ENCODE measurements at places on chromosomes 7 and 10.
A peak's percentile ranks its signal among the peaks of the same experiment; 100 is the strongest.

- no peak for DNase-seq
Measured at GRCh38 chr7:86968618-86969017, 90.8 kb downstream of the ELAPOR2 start.

GRCh38 chr10:110824660-110825059, 47.1 kb upstream of the PDCD4 start:
- DNase-seq: no peak

GRCh38 chr7:54879776-54880175, 120.8 kb upstream of the SEC61G start:
- no peak for DNase-seq

DNA sequence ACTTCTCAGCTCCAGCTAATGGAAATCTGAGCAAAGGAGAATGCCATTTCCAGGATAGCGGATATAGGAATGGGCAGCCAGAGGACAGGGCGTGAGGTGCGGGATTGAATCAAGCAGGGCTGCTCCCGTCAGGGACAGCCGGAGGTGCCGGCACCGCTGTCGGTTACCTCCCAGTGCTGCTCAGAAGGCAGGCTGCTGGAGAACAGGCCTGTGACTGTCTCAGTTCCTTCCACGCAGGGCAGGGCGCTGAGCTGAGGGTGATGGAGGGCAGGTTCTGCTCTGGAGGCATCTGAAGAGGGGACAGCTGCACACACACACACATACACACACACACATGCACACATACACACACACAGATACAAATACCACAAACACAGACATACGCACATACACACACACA, 111.1 kb downstream of the DOCK1 start:
- DNase-seq: no peak

DNA sequence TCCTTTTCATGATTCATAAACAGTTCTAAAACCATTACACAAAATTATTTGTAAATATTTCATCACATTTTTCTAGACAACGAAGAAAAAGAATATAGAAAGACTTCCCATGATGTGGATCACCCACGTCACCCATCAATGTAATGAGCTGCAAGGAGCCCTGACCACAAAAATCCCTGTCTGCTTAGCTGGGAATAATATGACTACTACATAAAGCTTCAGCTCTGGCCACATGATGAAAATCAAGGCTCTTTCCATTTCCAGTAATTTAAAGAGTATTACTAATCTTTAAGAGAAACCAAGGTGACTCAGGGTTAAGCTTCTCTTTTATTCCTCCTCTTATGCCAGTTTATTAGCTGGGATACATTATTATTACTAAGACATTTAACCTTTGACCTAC, 180.8 kb upstream of the CACNA2D1 start:
- no peak for DNase-seq

- no peak for DNase-seq
Measured at GRCh38 chr7:114084472-114085312, 165.9 kb upstream of the PPP1R3A start.

DNA sequence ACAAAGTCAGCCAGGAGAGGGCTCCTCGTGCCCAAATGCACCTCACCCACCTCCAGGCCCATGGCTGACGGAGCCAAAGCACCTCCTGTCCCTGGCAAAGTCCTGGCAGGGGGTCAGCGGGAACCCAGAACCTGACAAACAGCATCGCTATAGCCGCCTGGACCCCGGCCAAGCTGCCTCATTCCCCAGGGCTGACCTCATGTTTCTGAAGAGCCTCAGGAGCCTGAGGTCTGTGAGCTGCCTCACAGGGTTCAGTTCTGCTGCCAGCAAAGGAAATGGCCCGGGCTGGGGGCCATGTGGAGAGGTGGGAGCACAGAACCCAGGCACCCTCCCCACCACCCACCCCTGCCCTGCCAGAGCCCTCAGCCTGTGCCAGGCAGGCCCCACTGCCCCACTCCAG, 4.2 kb upstream of the NANOS1 start:
- no peak for DNase-seq

DNA sequence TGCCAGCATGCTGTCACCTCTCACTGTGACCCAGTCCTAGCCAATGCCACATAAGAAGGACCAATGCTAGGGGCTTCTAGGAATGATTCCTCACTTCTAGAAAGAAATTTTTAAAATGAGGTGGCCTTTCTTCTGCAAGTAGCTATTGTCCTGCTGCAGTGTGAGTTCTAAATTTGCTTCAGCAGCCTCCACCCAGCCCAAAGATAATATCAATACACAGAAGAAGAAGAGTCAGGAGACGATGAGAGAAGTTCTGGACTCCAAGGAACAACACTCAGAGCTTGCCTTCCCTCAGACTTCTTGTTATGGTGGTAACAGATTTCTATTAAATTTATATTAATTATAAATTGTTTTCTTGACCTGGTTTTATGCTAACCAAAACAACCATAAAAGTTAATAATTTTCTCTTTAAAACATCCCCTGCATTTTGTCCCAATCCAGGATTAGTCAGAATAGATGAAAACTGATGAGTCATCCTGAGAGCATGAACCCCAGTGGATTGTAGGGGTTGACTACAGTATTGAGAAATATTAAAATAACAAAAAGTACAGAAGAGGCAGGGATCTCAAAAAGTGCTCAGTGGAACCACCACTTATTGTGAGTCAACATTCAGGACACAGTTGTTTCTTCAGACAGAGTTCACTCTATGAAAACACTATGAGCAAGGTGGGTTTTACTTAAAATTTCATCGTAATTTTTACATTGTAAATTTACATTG, 29.6 kb upstream of the AKR1C2 start:
- DNase-seq: no peak

- peak; percentile 77 for DNase-seq
Measured at GRCh38 chr10:28393956-28394568, 91.2 kb upstream of the MPP7 start.

- DNase-seq: no peak
Measured at GRCh38 chr10:22486431-22486830, 141.1 kb downstream of the SPAG6 start.

DNA sequence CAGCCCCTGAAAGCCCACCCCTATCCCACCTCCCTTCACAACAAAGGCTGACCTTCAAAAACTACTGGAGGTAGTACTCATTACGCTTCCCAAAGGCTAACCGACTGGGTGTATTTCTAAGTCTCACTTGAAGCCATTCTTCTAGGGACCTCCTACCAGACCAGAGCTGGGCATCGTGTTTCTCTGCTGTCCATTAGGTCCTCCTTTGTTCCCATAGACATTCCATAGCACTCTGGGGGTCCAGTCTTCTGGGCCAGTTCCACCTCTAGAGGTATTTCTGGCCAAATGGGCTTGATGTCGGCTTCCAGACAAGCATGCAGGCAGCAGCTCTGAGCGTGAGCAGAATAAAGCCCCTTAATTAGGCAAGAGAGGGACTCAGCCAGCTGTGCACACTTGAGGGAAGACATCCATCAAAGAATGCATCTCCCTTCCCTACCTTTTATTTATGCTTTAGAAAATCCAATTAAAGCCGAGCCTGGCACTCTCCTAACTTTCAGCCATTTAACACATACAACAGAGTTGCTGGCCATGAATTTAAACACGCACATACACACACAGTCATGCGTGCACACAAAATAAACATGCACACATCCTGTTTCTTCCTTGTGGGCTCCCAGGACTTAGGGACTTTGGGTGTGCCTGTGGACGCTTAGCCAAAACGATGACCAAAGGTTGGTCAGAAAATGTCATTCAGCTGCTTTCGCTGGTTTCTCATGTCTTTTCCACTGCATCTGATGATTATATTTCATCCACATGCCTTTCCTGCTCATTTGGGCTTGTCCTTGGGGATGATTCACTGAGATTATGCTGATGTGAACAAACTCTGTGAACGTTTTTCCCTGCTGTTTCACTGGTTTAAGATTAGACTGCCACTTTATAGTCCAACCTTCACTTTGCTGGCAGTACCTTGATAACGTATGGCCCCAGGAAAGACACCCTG, 362.0 kb upstream of the NFE2L3 start:
- peak; percentile 65 for DNase-seq

- no peak for DNase-seq
Measured at GRCh38 chr10:43944381-43945093, 295.9 kb upstream of the ZNF32 start.
